Erythroblast (primary cell): ENCODE measurements at places on chromosomes 2 and 18.

DNA sequence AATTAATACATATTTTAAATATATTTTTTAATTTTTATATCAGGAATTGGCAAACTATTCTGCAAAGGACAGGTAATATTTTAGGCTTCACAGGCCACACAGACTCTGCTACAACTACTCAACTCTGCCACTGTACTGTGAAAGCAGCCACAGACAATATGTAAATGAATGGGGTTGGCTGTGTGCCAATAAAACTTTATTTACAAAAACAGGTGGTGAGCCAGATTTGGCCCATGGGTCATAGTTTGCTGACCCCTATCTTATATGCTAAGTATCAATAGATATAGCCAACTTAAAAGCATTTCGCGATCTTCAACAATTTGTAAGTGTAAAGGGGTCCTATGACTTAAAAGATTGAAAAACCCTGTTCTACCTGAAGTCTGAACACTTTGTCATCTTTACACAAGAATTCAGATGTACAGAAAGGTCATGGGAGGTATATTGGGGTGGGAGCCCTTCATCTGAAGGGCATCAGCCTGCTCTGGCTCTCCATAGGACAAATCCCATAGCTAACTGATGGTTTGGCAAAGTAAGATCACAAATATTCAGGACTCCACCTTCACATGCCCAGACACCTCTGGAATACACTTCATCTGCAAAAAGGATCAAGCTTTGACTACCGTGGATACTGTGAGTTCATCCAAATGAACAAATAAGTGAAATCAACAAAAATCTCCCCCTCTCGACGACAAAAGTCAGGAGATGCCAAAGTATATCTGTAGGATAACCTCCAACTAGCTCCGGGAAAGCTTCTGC is 65.9 kb downstream of the C1D start:
- DNase-seq: no peak

DNA sequence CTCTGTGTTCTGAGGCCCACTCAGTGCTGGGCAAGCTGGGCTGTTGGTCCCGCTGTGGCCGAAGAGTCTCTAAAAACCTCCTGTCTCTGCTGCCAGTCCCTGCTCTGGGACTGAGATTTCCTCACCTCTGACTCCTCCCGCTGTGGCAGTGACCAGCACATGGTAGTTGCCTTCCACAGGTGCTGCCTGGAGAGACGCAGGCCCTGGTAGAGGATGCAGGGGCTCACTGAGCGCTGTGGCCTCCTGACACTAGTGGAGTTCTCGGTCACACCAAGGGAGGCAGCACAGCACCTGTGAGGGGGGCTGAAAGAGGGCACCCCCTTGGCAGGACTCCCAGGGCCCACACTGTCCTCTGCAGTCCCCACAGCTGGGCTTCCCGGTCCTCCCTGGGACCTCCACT is 3.8 kb upstream of the ASB1 start:
- no peak for DNase-seq

DNA sequence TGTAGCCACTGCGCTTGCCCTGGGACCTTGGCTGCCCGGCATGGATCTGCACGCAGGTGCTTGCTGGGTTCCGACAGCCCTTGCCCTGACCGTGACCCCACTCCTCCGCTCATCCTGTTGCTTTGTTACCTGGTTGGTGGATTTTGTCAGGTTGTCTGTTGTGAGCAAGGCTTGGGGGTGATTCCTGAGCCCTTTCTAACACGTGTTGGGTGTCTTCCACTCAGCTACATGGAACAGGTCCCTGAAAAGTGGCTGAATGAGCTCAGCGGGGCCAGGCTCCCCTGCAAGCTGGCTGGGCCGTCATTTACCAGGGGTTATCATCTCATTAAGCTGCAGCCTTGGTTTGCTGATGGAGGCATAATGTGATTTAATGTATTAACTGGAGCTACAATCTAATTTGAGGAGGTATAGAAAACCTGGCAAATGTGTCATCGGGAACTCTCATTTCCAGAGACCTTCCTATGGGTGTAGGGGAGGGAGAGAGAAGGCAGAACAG is 24.6 kb downstream of the RAMP1 start:
- no peak for DNase-seq

DNA sequence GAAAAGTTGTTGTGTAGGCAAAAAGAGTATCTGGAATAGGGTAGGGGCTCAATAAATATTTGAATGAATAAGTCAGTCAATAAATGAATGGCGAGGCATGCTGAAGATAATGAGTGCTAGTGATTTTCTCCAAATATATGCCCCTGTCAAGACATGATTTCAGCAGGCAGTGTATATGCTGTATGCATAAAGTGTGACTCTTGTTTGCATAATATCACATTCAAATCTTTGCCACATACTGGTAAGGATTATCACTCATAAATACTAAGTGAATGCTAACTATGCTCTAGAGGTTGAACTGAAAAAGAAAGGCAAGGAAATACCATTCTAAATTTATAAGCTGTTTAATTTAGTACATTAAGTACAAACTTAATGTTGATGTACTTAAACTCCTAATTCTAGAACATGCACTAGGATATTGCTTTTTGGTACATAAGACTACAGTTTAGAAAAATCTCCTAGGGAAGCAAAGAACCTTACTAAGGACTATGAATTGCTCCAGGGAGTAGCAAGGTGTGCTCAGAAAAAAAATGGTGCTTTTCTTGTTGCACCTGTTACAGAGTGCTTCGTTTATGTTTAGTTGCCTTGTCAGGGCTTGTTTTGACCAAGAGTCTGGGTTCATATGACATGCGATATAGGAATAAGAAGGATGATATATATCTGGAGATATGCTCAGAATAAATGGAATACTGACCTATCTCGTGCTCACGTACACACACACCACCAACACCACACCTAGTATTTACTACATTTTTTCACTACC is 224.0 kb upstream of the TANK start:
- no peak for DNase-seq

DNA sequence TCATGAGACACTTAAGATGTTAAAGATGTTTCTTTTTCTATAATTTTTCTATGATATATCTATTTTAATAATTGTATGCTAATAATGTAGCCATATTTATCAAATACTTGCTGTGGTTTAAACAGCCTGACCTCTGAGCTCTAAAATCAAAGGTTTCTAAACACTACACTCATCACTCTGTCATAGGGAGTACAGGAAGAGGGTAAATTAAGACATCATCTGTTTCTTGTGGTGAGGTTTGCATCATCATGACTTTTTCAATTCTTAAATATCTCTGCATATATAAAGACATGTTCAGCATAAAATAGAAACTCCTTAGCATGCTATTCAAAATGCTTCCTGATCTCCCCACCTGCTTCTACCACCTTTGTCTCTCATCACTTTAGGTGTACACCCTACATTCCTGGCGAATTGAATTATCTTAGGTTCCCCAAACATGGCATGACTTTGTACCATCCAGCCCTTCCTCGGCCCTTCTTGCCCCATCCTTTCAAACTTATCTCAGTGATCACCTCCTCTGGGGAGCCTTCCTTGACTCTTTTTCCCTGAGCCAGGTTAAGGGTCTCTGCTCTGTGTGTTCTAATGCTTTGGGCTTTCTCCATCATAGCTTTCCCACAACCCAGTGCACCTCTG is 105.3 kb upstream of the TTN start:
- no peak for DNase-seq

GRCh38 chr2:159715451-159715850 is 3.1 kb downstream of the MARCHF7 start:
- DNase-seq: no peak

DNA sequence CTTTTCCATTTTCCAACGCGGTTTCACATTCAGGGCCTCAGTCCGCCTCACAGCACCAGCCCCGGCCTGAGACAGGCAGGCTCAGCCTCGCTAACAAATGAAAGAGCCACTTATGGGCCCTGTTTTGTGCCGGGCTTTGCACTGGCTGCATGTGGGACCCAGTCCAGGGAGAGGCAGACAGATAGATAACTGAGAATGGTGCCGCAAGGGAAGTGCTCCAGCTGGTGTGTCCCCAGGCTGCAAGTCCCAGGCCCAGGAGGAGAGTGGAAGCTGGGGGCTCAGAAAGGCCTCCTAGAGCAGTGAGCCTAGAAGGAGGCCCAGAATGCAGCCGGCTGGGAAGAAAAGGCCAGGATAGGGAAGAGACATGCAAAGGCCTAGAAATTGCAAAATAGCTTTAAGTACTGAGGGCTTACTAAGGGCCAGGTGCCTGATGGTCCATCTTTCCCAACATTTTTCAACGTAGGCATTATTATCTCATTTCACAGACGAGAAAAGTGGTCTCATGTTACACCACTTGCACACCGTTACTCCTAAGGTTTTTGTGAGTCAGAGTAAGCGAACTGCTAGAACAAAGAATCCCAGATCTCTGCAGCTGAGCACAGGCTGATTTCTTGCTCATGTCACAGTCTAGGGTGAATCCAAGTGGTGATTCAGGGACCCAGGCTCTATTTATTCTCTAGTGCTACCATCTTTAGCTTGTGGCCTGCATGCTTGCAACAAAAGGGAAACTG is 26.0 kb downstream of the ADRA2B start:
- DNase-seq: no peak

- DNase-seq: no peak
Measured at GRCh38 chr2:60518567-60518966, 34.9 kb downstream of the BCL11A start.

DNA sequence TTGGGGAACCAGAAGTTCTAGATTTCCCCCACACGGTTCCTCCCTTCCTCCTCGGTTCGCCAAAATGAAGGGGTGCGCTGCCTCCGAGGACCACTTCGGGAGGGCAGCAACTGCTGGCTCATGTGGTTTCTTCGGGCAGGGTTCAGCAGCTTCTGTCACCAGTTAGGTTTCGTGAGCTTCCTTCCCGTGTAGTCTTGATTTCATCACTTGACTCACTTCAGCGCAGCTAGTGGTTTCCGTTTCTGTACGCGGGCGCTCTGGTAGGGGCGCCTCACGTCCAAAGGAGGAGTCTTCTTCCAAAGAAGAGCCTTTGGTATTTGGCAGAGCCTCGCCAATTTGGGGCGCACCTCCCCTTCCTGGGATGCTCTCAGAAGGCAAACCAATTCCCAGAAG is 485 bp upstream of the GALNT3 start:
- peak; percentile 9 for DNase-seq

GRCh38 chr18:54973046-54973445 is 13.8 kb upstream of the CCDC68 start:
- no peak for DNase-seq

DNA sequence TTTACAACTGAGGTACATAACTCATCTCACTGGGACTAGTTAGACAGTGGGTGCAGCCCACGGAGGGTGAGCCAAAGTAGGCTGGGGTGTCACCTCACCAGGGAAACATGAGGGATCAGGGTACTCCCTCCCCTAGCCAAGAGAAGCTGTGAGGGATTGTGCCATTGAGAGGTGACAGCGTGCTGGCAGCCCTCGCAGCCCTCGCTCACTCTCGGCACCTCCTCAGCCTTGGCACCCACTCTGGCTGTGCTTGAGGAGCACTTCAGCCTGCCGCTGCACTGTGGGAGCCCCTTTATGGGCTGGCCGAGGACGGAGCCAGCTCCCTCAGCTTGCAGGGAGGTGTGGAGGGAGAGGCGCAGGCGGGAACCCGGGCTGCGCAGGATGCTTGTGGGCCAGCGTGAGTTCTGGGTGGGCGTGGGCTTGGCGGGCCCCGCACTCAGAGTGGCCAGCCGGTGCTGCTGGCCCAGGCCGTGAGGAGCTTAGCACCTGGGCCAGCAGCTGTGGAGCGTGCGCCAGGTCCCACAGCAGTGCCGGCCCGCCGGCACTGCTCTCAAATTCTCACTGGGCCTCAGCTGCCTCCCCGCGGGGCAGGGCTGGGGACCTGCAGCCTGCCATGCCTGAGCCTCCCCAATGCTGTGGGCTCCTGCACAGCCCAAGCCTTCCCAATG is 44.5 kb upstream of the FAM110C start:
- no peak for DNase-seq

DNA sequence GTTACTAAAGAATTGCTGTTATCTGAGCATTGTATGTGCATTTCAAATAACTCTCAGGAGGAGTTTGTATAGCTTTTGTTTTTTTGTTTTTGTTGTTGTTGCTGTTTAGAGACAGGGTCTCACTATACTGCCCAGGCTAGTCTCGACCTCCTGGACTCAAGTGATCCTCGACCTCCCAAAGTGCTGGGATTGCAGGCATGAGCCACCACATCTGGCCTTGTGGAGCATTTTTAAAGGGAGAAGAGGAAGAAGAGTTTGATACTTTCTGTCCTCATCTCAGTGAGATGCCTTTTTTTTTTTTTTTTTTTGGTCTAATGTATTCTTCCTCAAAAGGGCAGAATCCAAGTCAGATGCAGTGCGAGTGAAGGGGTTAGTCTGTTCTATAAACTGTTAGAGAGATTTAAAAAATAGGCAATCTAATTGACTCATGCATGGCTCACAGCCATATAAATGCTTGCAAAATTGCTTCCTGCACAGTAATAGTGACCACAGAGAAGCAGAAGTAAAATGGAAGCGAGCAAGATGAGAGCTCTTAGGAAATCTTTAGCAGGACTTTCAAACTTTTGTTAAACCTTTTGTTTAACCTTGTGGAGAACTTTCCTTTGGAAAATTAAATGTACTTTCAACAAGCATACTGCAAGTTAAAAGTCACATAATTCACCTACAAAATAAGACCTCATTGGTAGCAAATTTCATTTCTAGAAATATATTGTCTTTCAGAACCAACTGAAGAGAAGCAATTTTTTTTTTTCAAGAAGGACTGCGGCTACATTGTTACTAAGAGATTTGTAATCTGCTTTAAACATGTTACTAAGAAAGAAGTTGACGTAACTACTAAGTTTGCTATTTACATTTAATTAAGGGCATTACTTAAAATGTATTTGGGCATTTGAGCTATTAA is 52.3 kb upstream of the ROCK1 start:
- DNase-seq: no peak

- DNase-seq: no peak
Measured at GRCh38 chr18:58513615-58514335, 115.1 kb downstream of the ALPK2 start.

- no peak for DNase-seq
Measured at GRCh38 chr2:203167751-203168150, 71.1 kb upstream of the CYP20A1 start.

DNA sequence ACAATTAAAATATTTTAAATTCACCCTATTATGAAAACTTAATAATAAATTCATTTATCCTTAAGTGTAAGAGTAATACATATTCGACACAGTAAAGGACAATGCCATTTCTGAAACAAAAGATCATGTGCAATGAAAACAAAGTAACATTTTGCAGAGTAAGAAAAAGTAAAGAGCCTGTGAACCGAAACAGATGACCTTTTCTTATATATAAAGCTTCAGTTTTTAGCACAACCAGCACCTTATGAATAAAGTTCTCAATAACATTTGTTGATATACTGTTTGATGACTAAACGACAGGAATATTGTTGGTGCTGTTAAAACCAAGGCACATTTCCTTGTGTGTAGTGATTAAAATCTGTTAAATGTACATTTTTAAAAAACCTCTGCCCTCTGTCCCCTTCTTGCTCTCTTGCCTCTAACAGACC is 1.5 kb downstream of the PELI1 start:
- no peak for DNase-seq
